ENCODE measurements at places on chromosomes 12 and 14.

DNA sequence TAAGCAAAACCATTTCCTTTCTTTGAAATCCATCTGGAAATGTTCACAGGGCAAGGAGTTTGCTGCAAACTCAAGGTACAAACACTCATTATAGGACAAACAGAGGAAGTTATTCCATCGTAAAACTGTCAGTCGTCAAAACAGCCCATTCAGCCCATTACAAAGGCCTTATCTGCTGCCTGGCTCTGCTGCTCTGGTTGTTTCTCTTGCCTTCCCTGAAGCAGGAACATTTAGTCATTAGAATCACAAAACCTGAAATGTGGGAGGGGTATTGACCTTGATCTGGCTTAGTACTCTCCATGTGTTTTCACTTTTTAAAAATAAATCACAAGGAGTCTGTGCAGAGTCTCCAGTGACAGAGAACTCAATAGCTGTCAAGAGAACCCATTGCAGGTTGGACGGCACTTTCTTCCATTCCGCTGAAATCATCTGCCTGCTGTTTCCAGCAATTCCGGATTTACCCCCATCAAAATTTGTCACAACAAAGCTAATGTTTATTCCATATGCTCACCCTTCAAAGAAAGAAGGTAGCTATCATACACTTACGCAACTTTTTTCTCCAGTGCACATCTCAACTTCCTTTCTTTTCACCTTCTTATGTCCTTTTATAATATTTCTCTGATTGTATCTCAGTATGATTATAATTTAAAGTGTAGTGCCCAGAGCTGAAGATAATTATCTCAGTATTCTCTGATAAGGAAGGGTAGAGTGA is 24.6 kb upstream of the ITPR2 start:
- no peak for DNase-seq

GRCh38 chr14:103361867-103362266 is 23.3 kb upstream of the MARK3 start:
- DNase-seq = no peak

GRCh38 chr14:66240105-66240504 is 246.1 kb upstream of the CCDC196 start:
- no peak for DNase-seq

GRCh38 chr12:115694564-115694963 is 582.9 kb downstream of the MED13L start:
- no peak for DNase-seq

DNA sequence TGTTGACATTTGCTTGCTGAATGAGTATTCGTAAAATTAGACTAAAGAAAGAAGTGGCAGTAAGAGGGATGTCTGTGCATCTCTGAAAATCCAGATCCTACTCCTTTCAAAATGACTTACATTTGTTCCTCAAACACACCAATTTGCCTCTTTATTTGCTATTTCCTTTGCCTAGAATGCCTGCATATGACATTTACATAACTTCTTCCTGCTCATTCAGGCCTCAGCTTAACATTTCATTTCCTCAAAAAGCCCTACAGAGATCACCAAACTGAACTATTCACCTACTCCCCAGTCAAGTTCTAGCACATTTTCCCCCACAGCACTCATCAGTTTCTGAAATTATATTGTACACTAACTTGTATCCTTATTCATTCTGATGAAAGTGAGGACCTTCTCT is 907.2 kb downstream of the LRFN5 start:
- no peak for DNase-seq

DNA sequence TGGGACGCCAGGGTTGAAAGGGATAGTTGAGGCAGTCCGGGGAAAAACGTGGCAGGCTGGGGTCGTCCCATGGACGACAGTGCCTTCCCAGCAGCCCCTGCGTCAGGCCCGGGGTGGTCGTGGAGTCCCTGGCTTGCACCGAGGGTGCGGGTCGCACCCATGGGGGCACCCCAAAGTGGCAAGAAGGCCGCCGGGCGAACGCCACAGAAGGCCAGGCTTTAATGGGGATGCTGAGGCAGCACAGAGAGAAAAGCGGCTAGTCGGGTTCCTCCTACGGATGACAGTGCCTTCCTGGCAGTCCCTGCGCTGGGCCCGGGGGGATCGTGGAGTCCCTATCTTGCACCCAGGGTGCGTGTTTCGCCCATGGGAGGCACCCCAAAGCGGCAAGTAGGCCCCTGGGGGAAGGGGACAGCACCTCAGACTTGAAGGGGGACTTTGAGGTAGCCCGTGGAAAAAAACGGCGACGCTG is 158.6 kb upstream of the ALG10B start:
- DNase-seq = no peak

DNA sequence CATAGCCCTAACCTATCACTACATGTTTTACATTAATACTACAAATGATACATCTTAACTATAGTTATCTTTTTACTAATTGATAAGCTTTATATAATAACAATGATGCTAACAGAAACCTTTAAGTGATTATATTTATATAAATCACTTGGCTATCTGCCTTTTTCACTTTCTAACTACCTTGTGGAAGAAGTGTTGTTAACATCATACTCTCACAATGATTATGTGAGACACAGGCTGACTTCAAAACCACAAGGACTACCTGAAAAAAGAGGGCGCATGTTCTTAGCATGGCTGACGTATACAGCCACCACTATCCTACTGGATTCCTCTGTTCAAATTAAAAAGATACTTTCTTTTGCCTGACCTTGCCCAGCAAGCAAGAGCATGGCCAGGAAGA is 135.3 kb upstream of the SOX5 start:
- no peak for DNase-seq

GRCh38 chr12:48280572-48280971 is 70.1 kb downstream of the ZNF641 start:
- no peak for DNase-seq
